ENCODE measurements at places on chromosomes 3 and 15.

DNA sequence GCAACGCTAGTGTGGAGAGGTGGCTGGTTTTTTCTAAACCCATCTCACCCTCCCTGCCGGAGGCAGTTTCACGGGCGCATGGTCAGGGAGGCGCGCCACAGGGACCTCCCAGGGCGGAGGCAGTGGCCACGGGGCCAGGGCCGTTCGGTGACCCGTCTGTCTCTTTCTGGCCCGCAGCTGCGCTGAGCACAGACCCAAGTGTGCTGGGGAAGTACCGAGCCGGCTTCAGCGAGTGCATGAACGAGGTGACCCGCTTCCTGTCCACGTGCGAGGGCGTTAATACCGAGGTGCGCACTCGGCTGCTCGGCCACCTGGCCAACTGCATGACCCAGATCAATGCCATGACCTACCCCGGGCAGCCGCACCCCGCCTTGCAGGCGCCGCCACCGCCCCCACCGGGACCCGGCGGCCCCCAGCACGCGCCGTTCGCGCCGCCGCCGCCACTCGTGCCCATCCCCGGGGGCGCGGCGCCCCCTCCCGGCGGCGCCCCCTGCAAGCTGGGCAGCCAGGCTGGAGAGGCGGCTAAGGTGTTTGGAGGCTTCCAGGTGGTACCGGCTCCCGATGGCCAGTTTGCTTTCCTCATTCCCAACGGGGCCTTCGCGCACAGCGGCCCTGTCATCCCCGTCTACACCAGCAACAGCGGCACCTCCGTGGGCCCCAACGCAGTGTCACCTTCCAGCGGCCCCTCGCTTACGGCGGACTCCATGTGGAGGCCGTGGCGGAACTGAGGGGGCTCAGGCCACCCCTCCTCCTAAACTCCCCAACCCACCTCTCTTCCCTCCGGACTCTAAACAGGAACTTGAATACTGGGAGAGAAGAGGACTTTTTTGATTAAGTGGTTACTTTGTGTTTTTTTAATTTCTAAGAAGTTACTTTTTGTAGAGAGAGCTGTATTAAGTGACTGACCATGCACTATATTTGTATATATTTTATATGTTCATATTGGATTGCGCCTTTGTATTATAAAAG lies 1.8 kb downstream of the HES1 start:
- no peak for DNase-seq

GRCh38 chr3:170414202-170414663 lies 4.4 kb upstream of the CLDN11 start:
- no peak for DNase-seq

DNA sequence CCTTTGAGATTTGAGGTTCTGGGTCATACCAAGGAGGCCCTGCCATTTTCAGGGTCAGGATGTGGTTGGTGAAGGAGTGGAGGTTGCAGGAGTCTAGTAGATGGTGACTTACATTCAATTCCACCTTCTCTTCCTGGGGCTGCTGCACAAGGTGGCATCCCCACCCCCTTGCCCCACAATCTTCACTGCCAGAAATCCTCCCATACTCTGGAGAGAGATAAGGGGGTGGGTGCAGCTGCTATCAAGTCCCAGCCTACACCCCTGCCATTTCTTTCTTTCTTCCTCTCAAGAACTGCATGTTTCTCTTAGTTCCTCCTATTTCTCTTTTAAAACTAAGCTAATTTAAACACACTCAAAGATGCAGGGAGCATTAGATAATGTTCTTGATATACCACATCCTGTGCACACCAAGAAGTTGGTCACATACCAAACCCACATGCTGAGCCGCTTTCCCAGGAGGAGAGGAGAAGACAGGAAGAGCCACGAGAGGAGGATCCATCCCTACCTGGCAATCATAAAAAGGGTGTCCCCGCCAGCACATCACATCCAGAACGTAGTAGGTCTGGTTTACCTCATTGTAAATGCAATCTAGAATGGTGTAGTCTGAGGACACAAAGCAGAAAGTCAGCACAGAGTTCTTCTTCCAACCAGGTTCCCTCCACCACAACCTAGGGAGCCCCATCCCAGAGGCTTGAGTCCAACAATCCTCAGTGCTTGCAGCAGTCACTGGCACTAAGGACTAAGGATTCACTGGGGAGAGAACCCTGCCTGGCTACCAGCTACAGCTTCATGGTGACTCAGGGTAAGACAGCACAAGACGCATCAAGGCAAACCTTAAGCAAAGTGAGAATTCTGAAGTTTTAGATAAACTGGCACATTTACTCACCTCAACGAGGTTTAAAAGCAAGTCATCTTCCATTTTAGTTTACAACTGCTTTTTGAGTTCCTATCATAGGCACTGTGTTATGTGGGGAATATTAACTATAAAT lies 18.5 kb downstream of the SNUPN start:
- DNase-seq: no peak

DNA sequence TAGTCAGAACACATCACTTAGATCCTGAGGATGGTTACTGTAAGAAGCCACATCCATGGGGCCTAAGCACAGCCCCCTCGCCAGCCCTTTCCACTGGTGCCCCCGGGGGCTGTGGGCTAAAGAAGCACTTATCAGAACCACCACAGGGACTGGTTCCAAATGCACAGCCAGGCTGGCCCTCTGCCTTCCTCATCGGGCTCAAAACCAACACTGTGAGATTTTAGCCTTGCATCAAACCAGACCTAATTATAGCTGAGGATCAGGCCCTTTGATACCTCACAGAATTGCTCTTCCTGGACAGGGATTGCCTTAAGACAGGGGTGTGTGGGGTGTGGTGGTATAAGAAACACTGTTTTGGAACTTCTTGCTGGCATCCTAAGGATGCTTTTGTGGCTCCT lies 23.7 kb downstream of the SRPRB start:
- DNase-seq: no peak

- DNase-seq: no peak
These were observed 240.0 kb upstream of the ARHGEF26 start for GRCh38 chr3:153881201-153881600.

GRCh38 chr3:12027184-12027846 lies 23.1 kb downstream of the SYN2 start:
- no peak for DNase-seq

GRCh38 chr3:34864011-34864410 lies 775.3 kb upstream of the ARPP21 start:
- no peak for DNase-seq

DNA sequence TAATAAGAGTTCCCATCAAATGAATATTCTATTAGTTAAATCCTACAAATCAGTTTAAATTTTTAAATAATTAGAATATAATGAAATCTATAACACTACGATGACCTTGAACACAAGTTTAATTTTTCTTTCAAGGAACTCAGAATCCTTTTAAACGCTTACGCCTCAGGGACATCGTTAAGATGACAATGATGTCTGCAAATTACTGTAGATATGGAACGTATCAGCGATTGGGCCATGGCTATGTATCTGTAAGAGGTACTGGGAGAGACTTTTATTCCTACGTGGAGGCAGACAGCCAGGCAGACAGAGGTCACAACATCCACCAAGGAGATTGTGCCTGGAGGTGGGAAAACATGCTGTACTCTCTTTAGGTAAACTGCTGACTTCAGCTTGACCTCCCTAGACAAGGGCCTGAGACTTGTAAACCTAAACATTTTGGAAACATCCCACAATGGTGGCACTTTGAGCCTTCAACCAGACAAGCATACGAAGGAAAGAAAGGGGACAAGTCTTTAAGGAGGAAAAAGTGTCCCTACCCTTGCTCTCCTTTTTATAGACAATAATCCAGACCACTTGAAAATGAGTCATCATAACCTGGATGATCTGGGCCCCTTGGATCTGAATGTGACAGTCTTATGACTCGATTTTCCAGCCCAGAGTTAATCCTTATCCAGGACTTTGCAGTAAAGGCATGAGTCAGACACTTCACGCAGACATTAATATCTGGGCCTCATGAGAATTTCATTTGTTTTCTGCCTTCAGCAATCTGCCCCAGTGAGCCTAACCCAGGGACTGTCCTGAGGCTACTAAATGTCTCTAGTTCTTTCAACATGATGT lies 6.8 kb upstream of the LDHAL6B start:
- no peak for DNase-seq

- DNase-seq: no peak
These were observed 6.5 kb downstream of the ARHGEF3 start for GRCh38 chr3:56795097-56795828.

GRCh38 chr3:62582495-62583172 lies 209.3 kb upstream of the FEZF2 start:
- DNase-seq: no peak

GRCh38 chr3:194715022-194715800 lies 29.5 kb downstream of the FAM43A start:
- no peak for DNase-seq

DNA sequence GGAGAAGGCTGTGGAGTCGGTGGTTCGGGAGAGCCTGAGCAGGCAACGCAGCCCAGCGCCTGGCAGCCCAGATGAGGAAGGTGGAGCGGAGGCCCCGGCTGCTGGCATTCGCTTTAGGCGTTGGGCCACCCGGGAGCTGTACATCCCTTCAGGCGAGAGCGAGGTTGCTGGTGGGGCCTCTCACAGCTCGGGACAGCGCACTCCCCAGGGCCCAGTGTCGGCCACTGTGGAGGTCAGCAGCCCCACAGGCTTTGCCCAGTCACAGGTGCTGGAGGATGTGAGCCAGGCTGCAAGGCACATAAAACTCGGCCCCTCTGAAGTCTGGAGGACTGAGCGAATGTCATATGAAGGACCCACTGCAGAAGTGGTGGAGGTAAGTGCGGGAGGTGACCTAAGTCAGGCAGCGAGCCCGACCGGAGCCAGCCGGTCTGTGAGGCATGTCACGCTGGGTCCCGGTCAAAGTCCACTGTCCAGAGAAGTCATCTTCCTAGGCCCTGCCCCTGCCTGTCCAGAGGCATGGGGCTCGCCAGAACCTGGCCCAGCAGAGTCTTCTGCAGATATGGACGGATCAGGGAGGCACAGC lies 26.7 kb downstream of the SYNM start:
- DNase-seq: no peak

All from esophagus muscularis mucosa (tissue), 4 donors.